Endodermal cell (in vitro differentiated cells): ENCODE measurements at places on chromosomes 3 and 15.
A peak's percentile ranks its signal among the peaks of the same experiment; 100 is the strongest.

DNA sequence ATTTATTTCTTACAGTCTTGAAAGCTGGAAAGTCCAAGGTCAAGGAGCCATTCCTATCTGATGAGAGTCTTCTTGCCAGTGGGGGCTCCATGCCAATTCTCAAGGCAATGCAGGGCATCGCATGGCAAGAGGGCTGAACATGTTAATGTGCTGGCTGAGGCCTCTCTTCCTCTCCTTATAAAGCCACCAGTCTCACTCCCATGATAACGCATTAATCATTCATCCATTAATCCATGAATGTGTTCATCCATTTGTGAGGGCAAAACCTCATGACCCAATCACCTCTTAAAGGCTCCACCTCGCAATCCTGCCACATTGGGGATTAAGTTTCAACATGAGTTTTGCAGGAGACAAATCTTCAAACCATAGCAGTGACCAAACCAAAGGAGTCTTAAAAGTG, 118.3 kb downstream of the PROS1 start:
- H3K27ac ChIP-seq = no peak overlapping the region
- DNase-seq = no peak
- H3K4me3 ChIP-seq = no peak overlapping the region
- no peaks in the 10 kb centered on the region for H3K27me3 ChIP-seq
- H3K36me3 ChIP-seq = no peaks in the 10 kb centered on the region

DNA sequence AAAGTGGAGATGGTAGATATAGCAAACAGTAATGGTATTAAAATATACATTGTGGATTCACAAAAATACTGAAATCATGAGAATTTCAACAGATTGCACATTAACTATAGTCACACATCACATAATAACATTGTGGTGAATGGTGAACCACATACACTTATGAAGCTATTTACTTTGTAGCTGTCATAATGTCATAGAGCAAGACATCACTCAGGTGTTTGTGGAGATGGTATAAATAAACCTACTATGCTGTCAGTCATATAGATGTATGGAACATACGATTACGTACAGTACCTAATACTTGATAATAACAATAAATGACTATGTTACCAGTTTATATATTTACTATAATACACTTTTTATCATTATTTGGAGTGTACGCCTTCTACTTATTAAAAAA, 1416.0 kb upstream of the ALCAM start:
- no peaks in the 10 kb centered on the region for H3K27me3 ChIP-seq
- no peaks in the 10 kb centered on the region for H3K4me1 ChIP-seq
- H3K27ac ChIP-seq = no peak overlapping the region
- no peaks in the 10 kb centered on the region for H3K36me3 ChIP-seq

GRCh38 chr3:143066033-143066432, 53.5 kb upstream of the CHST2 start:
- no peaks in the 10 kb centered on the region for H3K4me1 ChIP-seq
- H3K36me3 ChIP-seq = peaks cover 20% of the 10 kb centered on the region
- DNase-seq = no peak

DNA sequence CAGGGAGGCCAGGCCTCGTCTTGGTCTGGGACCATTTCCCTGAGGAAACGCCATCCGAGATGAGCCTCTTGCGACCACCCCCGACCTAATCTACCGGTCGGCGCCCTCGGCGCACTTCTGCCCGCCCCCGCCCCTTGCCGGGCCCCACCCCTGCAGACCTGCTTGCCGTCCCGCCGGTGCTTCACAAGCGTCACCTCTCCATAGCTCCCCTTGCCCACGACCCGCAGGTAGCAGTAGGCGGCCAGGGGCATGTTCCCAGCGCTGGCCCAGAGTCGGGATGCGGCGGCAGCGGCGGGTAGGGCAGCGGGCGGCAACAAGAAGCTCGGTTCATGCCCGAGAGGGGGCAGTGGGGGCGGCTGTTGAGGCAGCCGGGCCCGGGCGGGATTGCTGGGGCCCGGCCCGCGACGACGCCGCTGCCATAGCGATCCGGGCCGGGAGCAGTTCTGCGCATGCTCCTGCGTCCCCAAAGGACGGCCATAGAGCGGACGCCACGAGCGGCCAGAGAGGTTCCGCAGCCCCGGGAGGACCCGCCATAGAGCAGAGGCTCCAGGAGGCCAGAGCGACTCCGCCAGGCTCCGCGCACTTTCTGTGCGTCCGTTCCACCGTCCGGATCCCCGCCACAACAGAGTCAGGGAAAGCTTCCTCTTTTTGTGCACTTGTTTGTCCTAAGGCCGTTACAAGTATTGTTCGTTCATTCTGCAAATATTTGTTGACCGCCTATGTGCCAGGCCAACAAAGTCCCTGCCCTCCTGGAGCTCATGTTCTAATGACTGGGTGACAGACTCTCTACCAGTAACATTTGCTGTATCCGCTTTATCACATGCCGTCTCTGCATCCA, at the start of gene NEK4:
TSS of gene NEK4 (minus strand) at position 445 of the 838 bp plus-strand sequence. CDS start at position 251, 194 bp downstream.
- DNase-seq = peak; percentile 97
- H3K4me3 ChIP-seq = peak within 1 kb of the TSS; percentile 91
- H3K27me3 ChIP-seq = no peaks in the 10 kb centered on the region
- H3K27ac ChIP-seq = peak within 1 kb of the TSS; percentile 79
- H3K36me3 ChIP-seq = peaks cover 23% of the 10 kb centered on the region

DNA sequence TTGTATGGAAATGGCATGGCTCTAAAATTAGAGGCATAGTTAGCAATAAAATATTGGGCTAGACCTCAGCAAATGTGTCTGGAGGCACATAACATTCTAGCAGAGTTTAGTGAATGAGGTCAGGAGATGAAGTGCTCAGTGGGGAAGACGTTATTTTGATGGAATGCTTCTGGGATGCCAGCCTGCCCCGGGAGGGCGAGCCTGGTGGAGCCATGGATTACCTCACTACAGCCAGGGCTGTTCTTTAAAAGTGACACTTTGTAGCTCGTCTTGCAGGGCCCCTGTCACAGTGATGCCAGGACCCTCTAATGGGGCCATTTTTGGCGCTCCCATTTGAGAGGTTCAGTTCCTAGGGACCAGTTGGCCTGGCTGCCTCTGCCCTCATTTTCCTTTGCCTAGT, 48.5 kb downstream of the PXYLP1 start:
- no peaks in the 10 kb centered on the region for H3K4me1 ChIP-seq
- DNase-seq = no peak
- peaks cover 32% of the 10 kb centered on the region for H3K36me3 ChIP-seq
- no peak overlapping the region for H3K27ac ChIP-seq
- H3K27me3 ChIP-seq = no peaks in the 10 kb centered on the region
- H3K4me3 ChIP-seq = no peak overlapping the region

DNA sequence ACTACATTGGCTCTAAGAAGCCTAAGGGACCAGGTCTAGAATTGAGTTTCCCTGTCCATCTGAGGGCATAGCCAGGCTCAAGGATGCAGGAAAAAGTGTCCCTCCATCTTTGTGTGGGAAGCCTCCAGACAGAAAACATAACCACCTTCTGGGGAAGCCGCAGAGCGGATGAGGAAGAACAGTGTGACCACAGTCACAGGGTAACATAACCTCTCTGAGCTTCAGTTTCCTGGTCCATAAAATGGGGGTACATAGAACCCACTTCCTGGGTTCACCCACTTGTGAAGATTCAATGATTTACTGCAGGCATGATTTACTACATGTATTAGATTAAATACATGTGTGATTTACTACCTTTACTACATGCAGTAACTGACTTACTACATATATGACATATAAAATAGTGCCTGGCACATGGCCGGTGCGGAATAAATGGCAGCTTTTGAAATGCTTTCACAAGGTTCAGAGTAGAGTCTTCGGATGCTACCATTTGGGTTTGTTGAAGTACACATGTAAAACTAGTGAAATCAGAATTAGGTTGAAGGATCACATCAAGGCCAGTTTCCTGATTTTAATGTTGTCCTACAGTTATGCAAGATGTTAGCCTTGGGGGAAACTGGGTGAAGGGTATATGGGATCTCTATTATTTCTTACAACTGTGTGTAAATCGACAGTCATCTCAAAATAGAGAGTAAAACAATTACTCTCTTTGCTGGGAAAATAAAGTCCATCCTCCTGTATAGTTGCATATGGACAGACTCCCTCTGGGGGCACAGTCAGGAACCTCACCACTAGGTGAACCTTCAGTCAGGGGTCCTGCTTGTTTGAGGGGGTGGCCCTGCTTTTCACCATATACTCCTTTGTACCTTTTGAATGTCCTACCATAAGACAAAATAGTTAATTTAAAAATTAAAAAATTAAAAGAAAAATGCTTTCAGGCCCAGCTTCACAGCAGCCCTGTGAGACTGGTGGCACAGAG, 86.0 kb downstream of the SEMA5B start:
- H3K4me1 ChIP-seq = no peaks in the 10 kb centered on the region
- no peak for DNase-seq
- no peak overlapping the region for H3K27ac ChIP-seq
- H3K36me3 ChIP-seq = peaks cover 7% of the 10 kb centered on the region
- H3K27me3 ChIP-seq = no peaks in the 10 kb centered on the region
- no peak overlapping the region for H3K4me3 ChIP-seq

- no peak overlapping the region for H3K4me3 ChIP-seq
- no peak overlapping the region for H3K27ac ChIP-seq
- no peak for DNase-seq
Measured at GRCh38 chr3:132405188-132405587, 12.1 kb upstream of the DNAJC13 start.

DNA sequence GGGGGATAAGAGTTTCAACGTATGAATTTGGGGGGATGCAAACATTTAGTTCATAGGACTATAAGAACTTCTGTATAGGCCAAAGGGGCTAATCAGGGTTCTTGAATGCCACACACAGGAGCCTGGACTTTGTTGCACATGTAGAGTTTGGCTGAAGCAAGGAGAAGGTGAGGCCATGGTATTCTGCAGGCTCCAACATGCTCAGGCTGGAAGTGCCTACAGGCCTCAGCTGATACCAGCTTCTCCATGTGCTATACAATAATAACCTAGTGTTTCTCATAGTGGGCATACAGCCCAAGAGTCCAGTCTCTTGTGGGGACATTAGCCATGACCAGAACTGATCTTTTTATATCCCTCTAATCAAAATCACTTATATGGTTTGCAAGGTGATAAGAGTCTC, 399.7 kb upstream of the MCTP2 start:
- H3K36me3 ChIP-seq = no peaks in the 10 kb centered on the region
- H3K27ac ChIP-seq = no peak overlapping the region
- peaks cover 18% of the 10 kb centered on the region for H3K4me1 ChIP-seq
- no peak for DNase-seq
- no peaks in the 10 kb centered on the region for H3K27me3 ChIP-seq

DNA sequence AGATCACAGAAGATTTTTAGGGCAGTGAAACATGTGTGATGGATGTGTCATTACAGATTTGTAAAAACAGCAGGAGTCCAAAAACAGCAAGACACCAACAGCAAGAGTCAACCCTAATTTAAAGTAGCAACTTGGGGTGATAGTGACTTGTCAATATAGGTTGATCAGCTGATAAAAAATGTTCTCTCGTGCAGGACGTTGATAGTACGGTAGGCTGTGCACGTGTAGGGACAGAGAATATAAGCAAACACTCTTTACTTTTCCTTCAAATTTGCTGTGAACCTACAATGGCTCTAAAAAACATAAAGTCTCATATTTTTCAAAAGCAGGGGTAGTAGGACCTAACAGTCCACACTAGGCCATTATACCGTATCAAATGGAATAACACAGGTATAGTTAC, 120.8 kb downstream of the STAG1 start:
- no peaks in the 10 kb centered on the region for H3K27me3 ChIP-seq
- no peak for DNase-seq
- H3K4me1 ChIP-seq = peaks cover 8% of the 10 kb centered on the region
- H3K4me3 ChIP-seq = no peak overlapping the region
- no peak overlapping the region for H3K27ac ChIP-seq

- H3K27ac ChIP-seq = no peak overlapping the region
- H3K36me3 ChIP-seq = peaks cover 18% of the 10 kb centered on the region
- no peak overlapping the region for H3K4me3 ChIP-seq
- H3K4me1 ChIP-seq = no peaks in the 10 kb centered on the region
- DNase-seq = no peak
Measured at GRCh38 chr3:44506961-44507360, 29.5 kb upstream of the ZNF445 start.

DNA sequence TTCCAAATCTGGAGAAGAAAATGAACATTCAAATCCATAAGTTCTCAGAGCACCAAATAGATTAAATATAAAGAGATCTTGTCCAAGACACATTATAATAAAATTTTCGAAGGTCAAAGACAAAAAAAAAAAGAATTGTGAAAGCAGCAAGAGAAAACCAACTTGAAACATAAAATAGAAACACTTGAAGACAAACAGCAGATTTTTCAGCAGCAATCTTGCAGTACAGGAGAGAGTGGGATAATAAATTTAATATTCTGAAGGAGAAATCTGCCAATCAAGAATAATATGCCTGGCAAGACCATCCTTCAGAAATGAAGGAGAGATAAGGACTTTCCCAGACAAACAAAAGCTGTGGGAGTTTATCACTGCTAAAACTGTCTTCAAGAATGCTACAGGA, 150.5 kb upstream of the COL8A1 start:
- H3K4me1 ChIP-seq = no peaks in the 10 kb centered on the region
- no peak for DNase-seq
- no peaks in the 10 kb centered on the region for H3K36me3 ChIP-seq
- no peak overlapping the region for H3K4me3 ChIP-seq
- H3K27ac ChIP-seq = no peak overlapping the region

DNA sequence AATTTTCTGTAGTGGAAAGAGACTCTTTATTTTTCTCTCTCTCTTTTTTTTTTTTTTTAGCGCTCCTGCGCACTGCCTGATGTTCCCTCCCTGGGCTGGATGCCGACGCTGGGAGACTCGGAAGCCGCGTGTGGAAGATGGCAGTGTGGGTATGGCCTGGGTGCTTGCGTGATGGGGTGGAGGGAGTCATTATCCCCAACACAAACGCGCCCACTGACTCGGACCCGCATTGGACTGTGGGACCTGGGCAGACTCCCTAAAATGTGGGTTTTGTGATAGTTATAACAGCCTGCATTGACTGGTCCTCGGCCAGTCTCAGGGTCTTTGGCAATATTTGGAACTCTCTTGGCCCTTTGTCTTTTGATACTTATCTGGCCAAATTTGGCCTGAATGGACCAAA, 157.9 kb downstream of the TJP1 start:
- no peaks in the 10 kb centered on the region for H3K36me3 ChIP-seq
- H3K4me3 ChIP-seq = no peak overlapping the region
- no peaks in the 10 kb centered on the region for H3K4me1 ChIP-seq
- DNase-seq = no peak
- no peaks in the 10 kb centered on the region for H3K27me3 ChIP-seq
- H3K27ac ChIP-seq = no peak overlapping the region

DNA sequence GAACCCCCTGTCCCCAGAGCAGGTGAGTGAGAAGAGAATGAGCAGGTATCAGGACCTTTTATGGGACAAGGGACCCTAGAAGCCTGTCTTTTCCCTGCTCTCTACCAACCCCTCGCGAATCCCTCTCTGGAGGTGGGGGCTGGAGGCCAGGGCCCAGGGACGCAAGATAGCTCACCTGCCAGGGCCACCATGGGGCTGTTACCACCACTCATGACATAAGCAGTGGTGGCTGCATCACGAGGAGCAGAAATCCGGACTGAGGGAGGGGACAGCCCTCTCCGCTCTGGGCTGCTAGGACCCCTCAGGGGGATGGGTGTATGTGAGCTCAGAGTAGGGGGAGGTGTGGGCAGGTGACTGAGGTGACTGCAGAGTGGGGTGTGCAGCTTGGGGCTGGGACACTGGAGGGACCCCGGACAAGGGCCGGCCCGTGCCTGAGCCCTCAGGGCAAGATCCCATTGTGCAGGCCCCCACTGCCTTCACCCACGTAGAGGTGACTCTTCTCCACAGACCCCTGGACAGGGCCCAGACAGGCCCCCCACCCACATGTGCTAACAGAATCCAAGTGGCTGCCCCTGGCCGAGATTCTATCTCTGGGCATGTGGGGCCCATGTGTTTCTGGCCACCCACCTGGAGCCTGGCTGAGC, 190.6 kb downstream of the TBC1D2B start:
- DNase-seq = no peak
- H3K27me3 ChIP-seq = no peaks in the 10 kb centered on the region
- H3K4me3 ChIP-seq = no peak overlapping the region

- no peak overlapping the region for H3K4me3 ChIP-seq
- peak; percentile 96 for DNase-seq
- H3K27ac ChIP-seq = no peak overlapping the region
- no peaks in the 10 kb centered on the region for H3K36me3 ChIP-seq
Measured at GRCh38 chr3:52385157-52385556, 59.7 kb downstream of the SEMA3G start.
